ENCODE measurements at places on chromosomes 7 and 10.

GRCh38 chr10:100025576-100025975, 15.8 kb upstream of the DNMBP start:
- DNase-seq, result no peak

DNA sequence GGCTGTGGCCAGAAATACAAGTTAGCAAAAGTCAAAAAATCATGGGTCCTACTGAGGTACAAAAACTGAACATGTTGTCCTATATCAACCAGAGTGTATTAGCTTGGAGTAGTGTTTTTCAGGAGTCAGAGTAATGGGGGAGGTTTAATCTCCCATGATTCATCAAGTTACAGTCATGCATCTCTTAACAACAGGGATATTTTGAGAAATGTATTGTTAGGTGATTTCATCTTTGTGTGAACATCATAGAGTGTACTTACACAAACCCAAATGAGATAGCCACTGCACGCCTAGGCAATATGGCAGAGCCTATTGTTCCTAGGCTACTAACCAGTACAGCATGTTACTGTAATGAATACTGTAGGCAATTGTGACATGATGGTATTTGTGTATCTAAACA, 14.9 kb upstream of the TES start:
- DNase-seq, result no peak

GRCh38 chr10:92757066-92757710, 67.4 kb downstream of the HHEX start:
- DNase-seq, result peak; percentile 99

GRCh38 chr7:90216080-90216674, 4.6 kb downstream of the STEAP2 start:
- DNase-seq, result no peak

GRCh38 chr7:100493476-100494264, 9.9 kb downstream of the NYAP1 start:
- DNase-seq, result no peak

DNA sequence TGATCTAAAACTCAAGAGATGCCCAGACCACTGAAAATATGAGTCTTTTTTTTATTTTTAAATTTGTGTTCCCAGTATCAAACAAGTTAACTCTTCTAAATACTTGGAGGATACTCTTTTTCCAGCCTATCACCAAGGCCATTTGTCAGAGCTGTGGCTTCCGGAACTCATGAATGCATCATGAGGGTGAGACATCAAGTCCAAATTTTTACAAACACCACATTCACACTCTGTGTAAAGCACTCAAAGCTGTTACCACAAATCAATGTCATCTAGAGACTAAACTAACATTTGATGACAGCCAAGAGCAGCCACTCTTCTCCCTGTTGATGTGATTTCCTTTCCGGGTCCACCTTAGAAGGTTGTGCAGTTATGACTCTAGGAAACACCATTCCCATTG, 43.8 kb upstream of the ARID5B start:
- DNase-seq, result no peak

- no peak for DNase-seq
Observed at GRCh38 chr10:112716924-112717413, 233.1 kb upstream of the TCF7L2 start.

DNA sequence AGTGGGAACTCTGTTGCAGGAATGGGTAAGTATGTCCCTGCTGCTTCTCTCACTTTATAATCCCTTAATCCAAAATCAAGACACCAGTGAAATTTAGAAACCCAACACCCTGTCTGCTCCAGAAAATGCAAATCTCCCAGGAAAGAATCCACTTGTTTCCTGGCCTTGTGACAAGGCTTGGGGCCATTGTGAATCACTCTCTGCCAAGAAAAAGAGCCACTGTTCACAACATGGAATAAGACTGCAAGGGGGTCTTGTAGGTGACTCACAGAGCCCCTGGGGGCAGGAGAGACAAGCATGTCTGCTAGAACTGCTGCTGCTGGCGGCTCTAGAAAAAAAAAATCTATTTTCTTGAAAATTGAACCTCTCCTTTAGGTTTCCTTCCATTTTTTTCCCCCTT, 191.2 kb downstream of the SORCS1 start:
- DNase-seq, result no peak

DNA sequence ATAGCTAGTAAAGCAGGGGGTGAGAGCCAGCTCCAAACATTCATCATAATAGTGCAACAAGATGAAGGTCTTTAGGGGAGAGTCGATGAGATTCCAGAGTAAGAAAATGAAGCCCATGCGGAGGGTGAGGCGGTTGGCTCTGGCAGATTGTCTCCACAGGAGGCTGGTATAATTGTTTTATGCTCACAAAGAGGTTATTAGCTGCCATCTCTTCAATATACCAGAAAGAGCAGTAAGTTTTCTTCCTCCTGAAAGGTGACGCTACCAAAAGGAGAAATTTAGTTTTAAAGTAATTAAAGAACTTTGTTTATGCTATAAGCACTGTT, 59.2 kb upstream of the KCNIP2 start:
- DNase-seq, result no peak

DNA sequence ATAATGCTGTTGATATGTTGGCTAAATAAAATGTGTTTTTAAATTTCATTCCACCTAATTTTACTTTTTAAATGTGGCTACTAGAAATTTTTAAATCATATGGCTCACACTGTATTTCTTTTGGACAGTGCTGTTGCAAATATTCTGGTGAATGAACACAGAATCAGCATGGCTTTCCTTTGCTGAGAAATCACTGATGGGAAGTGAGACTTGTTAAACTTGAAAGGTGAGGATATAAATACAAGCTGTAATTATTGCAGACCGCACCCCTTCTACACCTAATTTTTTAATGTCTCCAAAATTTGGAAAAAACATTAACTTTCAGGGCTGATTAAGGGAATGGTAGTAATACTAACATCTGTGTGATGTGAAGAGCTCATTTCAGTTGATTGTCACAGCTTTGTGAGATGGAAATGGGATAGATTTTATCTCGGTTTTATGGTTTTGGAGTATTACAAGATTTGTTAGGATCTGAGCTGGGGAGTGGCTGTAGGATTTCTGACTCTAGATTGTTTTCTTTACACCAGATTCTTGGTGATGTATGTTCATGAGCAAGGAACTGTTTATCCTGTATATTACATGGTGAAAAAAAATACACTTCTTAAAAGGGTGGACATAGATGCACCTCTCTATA, 1.3 kb downstream of the MIOS start:
- no peak for DNase-seq

DNA sequence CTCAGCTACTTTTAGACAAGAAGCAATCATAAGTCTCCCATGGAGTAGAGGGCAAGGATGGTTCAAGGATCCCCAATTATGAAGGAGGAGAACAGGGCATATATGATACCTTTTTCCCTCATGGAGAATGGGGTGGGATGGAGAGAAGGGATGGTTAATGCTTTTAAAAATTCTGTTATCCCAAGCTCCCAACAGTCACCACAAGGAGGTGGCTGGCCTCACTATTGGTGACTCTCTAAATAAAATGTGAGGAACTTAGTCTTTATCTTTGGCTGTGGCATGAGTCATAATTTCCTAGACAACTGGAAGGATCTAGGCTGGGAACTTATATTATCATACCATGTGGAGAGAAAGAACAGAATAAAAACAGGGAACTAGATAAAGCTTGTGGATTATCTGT, 297.0 kb downstream of the PHTF2 start:
- peak; percentile 88 for DNase-seq
